Progenitor cell of endocrine pancreas (in vitro differentiated cells): ENCODE measurements at places on chromosomes 6 and 20.

DNA sequence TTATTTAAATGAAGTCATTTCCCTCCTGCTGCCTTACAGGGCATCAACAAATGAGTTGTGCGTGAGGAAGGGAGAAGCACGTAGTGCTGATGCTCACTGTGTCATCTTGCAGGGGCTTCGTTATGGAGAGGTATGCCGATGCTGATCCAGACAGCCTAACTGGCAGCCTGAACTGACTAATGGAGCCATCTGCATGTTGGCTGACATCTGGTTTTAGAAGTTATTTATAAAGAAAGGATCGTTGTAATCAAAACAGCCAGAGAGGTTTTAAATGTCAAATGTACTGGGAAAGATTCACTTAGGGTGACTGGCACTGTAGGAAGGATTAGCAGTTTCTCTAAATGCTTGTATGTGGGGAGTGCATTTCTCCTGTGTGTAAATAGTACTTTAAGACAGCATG lies 54.6 kb downstream of the FARS2 start:
- DNase-seq, result no peak

GRCh38 chr6:144234935-144235334 lies 50.2 kb upstream of the UTRN start:
- no peak for DNase-seq

DNA sequence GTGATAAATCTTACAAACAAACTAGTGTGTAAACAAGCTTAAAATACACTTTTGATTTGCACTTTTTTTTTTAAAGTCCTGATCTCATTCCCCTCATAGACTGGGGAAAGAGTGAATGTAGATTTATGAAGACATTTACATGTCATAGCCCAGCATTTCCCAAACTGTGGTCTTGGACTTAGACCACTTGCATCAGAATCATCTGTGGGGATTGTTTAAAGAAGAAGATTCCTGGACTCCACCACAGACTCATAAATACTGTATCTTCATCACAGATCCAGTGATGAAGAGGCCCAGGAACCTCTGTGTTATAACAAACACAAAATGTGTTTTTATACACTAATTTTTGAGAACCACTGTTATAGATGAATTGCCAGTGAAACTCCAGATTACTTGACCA lies 99.5 kb downstream of the KCNQ5 start:
- no peak for DNase-seq

GRCh38 chr6:128757961-128758360 lies 125.0 kb upstream of the LAMA2 start:
- no peak for DNase-seq

DNA sequence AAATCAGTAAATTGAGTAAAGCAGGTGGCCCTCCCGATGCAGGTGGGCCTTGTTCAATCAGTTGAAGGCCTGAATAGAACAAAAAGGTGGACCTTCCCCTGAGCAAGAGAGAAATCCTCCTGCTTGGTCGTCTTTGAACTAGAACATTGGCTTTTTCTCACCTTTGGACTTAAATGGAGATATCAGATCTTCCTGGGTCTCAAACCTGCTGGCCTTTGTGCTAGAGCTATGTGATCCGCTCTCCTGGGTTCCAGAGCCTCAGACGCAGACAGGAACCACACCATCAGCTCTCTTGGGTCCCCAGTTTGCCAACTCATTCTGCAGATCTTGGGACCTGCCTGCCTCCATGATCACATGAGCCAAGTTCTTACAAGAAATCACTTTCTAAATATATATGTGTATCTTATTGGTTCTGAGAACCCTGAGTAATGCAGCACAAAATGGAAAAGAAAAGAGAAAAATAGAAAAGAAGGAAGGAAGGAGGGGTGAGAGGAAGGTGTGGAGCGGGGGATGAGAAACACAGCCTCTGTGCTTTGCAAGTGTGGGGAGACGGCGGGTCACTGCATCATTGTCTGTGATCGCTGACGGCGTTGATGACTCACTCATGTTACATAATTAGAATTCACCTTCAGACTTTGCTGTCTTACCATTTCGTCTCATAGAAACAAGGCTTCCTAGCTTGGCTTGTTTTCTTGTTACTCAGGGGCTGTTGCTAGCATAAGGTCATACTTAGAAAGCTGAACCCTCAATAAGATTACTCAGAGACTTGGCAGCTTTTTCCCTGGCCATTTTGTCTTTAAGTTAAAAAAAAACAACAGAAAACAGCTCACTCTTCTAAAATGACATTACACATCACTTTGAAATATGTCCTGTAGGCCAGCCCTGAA lies 85.7 kb upstream of the NEDD9 start:
- no peak for DNase-seq

GRCh38 chr6:46310196-46310595 lies 139.4 kb upstream of the ENPP5 start:
- DNase-seq, result no peak

DNA sequence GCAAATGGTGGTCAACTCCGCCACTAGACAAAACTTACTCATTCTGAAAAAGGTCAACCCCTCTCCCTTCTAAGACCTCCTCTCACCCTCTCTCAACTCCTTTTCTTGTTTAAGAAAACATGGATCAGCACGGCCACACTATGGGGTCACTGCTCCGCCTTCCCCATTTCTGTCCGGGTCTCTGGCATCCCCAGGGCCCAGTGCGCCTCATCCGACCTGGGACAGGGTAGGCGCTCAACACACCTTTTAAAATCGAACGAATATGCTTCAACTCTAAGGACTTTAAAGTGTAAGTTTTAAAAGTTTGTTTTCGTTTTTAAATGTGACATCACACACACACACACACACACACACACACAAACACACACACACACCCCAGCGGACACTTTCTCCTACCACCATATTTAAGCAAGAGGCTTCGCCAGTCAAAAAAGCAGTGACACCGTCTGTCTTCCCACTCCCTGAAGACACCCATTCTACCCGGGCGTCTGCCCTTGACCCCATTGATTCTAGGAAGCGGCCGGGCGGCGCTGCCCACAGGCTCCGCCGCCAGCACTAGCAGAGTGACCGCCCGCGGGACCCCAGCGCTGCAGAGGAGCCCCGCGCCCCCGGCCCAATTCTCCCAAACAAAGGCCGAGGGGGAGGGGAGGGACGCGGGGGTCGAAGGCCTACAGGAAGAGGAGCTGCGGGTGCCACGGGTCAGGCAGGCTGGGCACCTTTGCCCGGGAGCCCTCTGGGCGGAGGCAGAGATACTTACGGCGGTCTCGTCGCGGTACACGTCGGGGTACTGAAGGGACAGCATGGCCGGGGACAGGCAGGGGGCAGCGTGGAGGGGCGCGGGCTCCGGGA lies 568 bp downstream of the PREP start:
- DNase-seq, result no peak

DNA sequence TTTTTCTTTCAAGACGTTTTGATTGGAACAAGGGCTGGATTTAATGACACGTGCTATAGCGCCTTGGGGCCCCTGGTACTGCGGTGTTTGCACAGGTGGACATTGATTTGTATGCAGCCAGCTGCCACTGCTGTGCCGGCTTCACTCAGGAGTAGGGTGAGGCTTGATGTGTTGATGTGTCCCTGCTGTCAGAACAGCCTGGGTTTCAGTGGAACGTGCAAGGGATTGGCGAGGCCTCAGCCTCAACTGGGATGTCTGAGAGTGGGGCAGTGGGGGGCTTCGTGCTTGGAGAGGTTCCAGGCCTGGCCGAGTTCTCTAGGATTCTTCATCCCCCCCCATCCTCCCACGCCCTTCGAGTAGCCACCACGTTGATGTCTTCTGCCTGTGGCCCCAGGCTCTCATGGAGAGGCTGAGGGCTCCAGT lies 23.0 kb downstream of the PYGB start:
- DNase-seq, result no peak

DNA sequence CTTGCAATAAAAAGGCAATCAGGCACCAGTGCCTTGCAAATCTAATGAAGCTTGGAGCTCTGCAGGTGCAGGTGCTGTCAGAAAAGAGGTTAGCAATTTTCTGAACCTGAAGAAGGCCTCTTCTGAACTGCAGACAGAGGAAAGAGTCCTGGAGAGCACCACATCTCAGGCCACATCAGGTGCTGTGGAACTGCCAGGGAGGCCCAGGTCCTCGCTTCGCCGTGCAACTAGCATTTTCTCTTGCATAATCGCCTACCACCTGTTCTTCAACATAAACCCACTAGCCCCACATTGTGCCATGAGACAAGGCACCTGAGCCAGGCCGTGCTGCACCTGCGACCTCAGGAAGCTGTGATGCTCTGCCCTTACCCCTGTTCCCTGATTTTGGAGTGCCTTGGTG lies 187.6 kb downstream of the DTNBP1 start:
- DNase-seq, result no peak

DNA sequence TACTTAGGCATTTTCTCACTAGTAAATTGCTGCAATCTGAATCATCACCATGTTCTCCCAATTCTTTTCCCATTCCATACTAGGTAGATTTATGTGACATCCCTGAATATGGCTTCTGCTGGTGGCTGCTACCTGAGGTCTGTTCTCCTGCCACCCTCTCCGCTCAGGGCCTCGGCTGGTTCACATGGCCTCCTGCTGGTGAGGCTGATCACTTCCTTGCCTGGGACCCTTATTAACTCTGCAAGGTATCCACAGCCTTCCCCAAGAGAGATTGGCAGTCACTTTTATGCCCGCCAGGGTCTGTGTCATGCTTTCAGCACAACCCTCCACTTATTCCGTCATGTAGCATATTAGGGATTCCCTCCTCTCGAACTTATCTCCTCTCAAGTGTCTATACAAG lies 424.5 kb upstream of the FLRT3 start:
- no peak for DNase-seq

DNA sequence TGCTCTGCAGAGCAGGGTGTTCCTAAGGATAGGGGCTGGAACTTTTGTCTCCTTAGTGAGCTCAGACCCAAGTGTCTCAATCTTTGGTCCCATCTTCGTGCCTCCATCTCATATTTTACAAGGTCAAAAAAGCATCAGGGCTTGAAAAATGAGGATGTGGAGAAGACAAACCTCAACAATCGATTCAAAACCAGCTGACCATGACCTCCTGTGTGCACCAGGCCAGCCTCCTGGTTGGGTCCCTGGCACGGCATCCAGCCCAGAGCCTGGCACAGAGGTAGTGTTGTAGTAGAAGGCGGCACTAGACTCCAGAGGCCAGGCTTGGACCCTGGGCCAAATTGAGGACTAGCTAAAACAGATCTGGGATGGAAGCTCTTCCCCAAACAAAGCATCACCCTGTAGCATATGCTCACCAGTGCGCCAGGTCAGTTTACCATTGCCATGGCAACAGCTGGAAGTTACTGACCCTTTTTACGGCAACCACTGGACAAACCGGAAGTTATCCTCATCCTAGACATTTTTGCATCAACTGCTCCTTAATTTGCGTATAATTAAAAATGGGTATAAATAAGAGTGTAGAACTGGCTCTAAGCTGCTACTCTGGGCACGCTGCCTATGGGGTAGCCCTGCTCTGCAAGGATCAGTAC lies 69.3 kb upstream of the BLCAP start:
- no peak for DNase-seq

- no peak for DNase-seq
These were observed 24.2 kb downstream of the FKBP1A start for GRCh38 chr20:1368448-1369199.

GRCh38 chr20:61440548-61441055 lies 188.5 kb downstream of the CDH4 start:
- DNase-seq, result no peak

DNA sequence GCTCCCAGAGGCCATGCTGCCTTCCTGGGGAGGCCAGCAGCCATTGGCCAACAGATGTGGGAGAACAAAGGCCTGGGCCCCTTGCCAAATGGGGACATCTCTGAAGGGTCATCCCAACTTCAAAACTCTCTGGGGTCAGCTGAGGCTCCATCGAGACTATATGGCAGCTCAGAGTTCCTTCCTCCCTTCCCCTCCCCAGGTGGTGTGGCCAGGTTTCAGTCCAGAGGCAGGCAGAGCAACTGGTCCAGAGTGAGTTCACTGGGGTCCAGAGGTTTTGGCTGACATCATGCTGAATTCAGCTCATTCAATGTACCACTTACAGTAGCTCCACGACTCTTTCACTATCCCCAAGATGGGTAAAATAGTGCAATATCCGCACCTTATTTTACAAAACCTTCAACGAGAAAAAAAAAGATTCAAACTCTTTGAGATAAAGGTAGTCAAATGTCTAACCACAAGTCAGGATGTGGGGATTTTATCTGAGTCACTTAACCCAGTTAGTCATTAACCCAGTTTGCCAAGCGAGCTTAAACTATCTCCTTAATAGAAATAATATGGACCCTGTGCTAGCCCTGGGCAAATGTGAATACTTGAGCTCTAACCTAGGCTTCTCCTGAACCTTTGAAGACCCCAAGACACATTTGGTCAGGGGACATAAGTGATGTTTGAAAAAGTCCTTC lies 108.4 kb upstream of the PLEKHG1 start:
- no peak for DNase-seq

GRCh38 chr6:73017476-73017875 lies 207.8 kb downstream of the KHDC1L start:
- DNase-seq, result no peak

GRCh38 chr20:21154692-21155091 lies 28.8 kb downstream of the KIZ start:
- no peak for DNase-seq

DNA sequence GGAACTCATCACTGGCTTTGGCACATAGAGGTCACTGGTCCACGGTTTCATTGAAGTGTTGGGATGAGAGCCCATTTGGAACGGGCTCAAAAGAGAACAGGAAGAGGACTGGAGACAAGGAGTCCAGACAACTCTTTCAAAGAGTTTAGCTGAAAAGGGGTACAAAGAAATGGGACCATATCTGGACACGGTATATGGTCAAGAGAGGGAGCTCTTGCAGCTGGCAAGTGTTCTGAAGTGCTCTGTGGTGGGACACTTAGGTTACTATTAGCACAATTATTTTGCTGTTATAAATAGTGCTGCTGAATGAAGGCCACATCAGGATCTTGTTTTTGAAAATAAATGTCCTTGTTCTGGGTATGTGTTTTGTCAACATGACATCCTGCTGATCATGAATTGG lies 4.6 kb downstream of the SGK2 start:
- DNase-seq, result no peak
